ENCODE measurements at places on chromosomes 7 and 10. TPM values are rescaled to one million over a fixed set of nuclear protein-coding genes. Genes with fewer than 3 reads are reported as not detected.

- no peak for DNase-seq
Observed at GRCh38 chr7:148265896-148266295, 324.7 kb upstream of the C7orf33 start.

- peak; percentile 65 for DNase-seq
Observed at GRCh38 chr7:1432411-1433082, 26.7 kb downstream of the MICALL2 start.

Gene CALML5
- not detected for total RNA-seq

DNA sequence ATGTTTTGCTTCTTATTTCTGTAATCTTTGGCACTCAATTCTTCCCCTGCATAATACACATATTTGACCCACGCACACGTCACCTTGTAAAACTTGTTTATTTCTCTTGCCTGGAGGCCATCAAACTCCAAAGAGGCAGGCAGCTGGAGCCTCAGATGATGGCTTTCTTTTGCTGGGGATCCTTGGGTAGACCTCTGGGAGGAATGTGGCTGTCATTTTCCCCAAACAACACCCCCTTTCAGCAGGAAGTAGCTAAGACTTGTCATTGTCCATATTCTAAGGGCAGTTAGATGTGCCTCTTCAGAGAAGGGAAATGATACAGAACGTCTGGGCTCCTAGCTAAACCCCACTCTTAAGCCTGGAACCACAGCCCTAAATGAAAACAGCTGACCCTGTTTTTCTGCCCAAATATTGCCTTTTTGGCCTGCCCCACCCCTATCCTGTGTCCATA lies 111.3 kb downstream of the ITGB8 start:
- DNase-seq: no peak
